ENCODE measurements at places on chromosomes 6 and 20. TPM values are rescaled to one million over a fixed set of nuclear protein-coding genes. Genes with fewer than 3 reads are reported as not detected.

ECT2L gene
- total RNA-seq: 0.40 TPM

KCNQ5 gene
- 5.2 TPM for total RNA-seq

DNA sequence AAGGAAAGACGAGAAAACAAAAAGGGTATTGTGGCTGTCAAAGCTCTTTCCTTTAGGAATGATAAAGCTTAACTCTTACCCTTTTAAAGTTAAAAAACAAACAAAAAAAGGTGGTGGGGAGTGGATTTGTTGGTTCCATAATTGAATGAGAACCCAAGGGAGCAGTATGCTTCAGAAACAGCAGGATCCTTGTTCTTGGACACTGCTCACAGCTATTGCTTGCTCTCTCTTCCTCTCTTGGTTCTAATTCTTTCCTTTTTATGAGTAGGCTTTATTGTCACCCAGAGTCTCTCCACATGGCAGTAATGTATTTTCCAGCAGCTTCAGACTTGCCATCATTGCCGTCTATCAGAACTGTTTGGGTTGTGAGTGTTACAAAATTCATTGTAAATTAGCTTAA, 18.7 kb upstream of the ATRN start:
- no peak for DNase-seq

DNA sequence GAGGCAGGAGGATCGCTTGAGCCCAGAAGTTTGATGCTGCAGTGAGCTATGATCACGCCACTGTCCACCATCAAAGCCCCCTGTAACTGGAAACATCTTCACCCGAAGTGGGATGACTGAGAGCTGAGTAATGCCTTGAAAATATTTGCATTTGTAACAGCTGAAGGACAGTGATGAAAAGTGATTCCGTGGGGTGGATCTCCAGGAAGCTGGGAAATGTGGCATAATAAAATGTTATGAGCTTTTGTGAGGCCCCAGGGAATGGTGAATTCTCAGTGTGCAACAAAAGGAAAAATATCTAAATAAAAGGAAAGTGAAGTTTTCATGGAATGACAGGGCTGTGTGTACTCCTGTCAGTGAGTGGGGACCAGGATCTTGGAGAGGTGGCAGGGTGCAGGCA, 92.0 kb downstream of the JAG1 start:
- no peak for DNase-seq

Measured in mesothelial cell of epicardium (in vitro differentiated cells).